Stimulated activated CD4-positive, alpha-beta T cell treated with anti-CD3 and anti-CD28 coated beads, Interleukin-1b, Interleukin-23, amount 100 ng/mL, for 4 hours (primary cell): ENCODE measurements at places on chromosomes 16 and 17.

- DNase-seq, result no peak
Observed at GRCh38 chr17:37506678-37507077, 17.0 kb downstream of the DUSP14 start.

DNA sequence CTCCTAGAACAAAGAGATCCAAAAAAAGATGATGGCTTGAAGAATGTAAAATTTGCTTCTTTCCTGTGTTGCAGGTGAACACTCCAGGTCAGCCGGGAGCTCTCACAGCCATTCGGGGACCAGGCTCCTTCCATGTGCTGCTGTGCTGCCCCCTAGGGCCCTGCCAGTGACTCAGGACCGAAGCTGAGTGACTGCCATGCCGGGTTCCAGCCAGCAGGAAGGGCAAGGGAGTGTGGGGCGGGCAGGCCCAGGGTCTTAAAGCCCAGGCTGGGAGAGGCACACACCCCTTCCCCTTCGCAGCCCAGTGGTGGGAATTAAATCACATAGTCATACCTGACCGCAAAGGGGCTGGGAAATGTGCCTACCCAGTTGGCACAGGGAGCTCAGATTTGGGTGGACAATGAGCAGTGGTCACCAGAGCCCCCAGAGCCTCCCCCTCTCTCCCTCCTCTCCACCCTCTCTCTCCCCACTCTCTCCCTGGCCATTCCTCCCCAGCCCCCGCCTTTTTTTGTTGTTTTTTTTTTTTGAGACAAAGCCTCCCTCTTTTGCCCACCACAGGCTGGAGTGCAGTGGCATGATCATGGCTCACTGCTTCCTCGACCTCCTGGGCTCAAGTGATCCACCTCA lies 11.5 kb downstream of the EPOP start:
- DNase-seq, result peak; percentile 36

DNA sequence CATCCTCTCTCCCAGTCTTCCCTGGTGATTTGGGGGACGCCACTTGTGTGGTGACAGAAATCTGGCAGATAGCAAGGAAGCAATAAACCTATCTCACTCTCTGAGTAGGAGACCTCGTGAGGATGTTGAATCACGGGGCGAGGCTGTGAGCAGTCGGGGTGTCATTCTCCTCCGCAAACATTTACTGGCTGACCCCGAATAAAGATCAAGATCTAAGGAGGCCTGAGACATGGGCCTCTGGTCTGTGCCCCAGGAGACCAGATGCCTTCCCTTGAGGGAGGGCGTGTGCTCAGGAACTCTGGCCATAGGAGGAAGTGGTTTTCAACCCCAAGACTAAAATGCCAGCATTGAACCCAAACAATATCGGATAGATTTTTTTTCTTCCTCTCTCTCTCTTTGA lies 53.1 kb downstream of the FOXL1 start:
- no peak for DNase-seq

DNA sequence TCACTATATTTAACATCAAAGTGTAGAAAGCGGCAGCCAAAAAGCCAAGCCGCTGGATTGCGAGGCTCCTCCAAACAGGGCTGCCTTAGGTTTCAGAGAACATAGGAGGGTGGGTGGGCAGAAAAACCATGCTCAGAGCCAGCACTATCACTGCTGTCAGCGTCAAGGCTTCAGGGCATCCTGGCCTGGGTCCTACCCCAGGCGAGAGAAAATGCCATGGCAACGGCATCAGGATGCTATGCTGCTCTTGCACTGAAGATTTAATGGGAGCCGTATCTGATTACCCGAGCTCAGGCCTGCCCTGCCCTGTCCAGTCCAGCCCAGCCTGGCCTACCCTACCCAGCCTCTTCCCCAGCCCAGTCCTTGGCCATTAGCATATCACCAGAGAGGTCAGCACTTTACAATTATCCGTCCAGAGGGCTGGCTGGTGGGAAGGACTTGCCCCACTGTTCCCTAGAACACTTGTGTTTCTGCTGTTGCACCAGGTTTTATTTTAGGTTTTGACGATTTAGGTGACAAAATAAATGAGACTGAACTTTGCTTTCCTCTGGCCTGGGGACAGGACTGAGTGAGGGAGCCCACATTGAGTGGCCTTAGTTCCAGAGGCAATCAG lies 61.1 kb downstream of the TOM1L2 start:
- no peak for DNase-seq

DNA sequence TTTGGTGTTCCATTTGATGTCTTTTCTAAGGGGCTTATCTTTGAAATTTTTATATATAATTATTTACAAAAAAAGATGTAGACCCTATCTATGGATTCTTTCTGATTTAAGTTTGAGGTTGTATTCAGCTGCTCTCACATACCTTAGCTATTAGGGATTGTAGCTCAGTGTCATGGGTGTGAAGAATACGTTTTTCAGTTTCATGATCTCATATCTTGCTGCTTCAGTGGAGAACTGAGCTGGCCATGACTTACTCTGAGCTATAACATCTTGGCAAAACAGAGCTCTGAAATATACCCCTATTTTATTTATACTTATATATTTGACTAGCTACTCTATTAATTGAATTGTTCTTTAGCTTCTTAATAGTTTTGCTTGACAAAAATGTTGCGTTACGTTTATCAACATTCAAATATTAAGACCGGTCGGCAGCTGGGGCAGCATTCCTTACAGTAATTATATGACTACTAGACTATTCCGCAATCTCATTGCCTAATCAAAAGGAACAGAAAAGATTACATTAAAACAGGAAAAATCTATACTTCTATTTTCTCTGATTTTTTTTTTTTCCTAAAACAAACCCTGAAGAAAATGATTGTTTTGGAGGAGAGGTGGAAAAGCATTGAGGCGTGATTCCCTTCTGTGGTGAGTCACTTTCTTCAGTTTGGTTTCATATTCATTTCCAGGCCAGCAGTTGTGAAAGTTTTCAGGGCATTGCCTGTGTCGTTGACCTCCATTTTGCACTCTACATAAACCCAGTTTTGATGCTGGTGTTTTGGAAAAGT lies 24.1 kb upstream of the KRT24 start:
- DNase-seq, result no peak

- DNase-seq, result no peak
Observed at GRCh38 chr17:28855336-28855679, 492 bp downstream of the ERAL1 start.
